ENCODE measurements at places on chromosomes 4 and X. TPM values are rescaled to one million over a fixed set of nuclear protein-coding genes. Genes with fewer than 3 reads are reported as not detected.

- no peaks in the 10 kb centered on the region for H3K27me3 ChIP-seq
- no peaks in the 10 kb centered on the region for H3K4me1 ChIP-seq
- H3K27ac ChIP-seq, result no peak overlapping the region
- no peak for DNase-seq
- H3K36me3 ChIP-seq, result peaks cover 36% of the 10 kb centered on the region
- no peak overlapping the region for H3K4me3 ChIP-seq
These were observed 37.9 kb downstream of the RELL1 start for GRCh38 chr4:37648084-37648817.

Gene KCND1
- 3.7 TPM for total RNA-seq

DNA sequence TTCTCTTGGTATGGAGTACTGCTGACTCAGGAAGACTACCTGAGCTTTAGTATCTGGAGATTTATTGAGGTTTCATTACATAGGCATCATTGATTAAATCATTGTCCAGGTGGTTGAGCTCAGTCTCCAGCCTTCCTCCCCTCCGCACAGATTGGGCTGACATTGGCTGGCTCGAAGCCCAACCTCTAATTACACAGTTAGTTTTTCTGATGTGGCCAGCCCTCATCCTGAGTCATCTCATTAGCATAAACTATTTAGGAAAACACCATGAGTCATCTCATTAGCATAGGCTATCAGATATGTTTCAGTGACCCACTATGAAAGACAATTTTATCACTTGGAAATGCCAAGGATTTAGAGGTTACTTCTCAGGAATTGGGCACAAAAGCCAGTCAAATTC lies 93.9 kb upstream of the ANKRD50 start:
- H3K27me3 ChIP-seq, result no peaks in the 10 kb centered on the region

Gene UBQLN2
- total RNA-seq, result 53.7 TPM

GRCh38 chrX:105829011-105829410 lies 6.7 kb downstream of the NRK start:
- H3K36me3 ChIP-seq, result no peaks in the 10 kb centered on the region
- H3K27me3 ChIP-seq, result no peaks in the 10 kb centered on the region
- H3K4me1 ChIP-seq, result no peaks in the 10 kb centered on the region

Measured in T-cell (primary cell).